ENCODE measurements at places on chromosomes 7 and 10.

DNA sequence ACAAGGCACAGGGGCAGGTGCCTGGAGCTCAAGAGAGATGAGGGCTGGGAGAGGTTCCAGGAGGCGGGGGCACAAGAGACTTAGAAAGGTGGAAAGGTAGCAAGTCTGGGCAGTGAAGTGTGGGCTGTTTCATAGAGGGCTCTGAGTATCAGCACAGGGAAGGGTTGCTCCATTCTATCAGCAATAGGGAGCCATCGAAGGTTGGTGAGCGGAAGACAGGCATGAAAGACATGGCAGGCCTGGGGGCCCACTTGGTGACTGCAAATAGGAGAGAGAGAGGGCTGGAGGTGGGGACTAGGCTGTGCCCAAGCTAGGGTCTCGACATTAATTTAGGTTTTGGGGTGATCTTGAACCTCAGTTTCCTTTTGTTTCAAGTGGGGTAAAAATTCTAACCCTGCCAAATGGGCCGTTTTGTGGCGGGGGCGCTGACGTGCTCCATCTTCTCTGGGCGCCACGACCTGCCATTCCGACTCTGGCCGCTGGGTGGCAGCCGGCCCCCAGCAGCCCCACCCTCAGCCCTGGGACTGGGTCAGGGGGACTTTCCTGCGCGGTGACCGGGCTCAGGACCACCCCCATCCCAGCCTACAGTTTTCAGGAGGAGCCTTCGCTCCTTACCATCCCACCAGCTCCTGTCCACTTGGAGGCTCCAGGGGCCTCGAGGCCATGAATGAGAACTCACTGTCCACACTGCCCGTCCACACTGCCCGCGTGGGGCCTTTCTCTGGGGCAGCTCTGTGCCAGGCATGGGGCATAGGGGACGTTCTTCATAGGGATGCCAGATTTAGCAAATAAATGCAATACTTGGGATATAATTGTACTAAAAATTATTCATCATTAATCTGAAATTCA is 37.2 kb upstream of the PCBD1 start:
- DNase-seq = peak; percentile 19

DNA sequence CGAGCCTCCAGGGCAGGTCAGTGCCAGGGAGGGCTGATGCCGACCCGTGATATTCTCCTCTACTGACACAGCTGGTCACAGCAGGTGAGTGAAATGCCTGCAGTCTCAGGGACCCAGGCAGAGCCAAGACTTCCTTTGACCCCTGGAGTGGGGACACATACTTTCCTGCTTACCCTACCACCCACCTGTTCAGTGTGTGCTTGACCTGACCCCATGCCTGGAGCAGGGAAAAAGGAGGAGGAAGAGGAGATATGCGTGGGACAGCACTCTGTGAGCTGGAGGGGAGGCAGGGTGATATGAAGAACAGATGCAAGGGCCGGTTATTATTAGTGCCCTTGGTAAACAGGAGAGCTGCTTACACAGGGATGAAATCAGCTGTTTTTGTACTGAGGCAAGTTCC is 40.8 kb upstream of the WIPF3 start:
- DNase-seq = no peak

GRCh38 chr7:15470825-15471668 is 90.8 kb downstream of the AGMO start:
- DNase-seq = no peak

DNA sequence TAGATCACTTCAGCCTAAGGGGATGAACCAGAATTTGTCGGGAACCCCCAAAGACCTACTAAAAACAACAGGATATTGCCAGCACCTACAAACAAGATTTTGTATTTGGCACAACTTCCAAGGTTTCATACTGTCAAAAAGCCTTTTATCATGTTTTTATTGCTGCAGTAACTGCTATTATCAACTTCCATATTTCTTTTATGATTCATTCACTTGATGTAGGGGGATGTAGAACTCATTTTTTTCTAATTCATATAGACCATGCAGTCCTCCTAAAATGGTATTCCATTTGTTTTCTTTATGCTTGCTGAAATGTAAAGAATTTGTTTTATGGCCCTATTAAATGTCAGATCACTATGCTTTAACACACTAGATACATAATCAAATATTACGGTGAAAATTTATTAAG is 30.0 kb upstream of the WNT16 start:
- no peak for DNase-seq

DNA sequence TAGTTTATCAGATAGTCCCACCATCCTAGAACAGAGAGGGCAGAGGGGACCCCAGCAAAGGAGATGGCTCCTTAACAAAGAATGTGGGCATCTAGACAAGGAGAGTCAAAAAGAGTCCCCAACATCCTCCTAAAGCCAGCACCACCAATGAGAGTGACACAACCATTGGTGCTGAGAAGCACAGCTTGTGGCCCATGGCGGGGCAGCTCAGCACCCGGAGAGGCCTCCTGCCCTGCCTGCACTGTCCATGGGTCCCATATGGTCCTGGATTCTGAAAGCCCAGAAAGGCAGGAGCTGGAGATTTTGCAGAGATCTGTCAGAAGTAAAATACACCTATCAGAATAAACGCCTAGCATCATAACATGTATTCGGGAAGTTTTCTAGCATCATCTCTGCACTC is 311.8 kb upstream of the ZNF32 start:
- DNase-seq = no peak

- DNase-seq = no peak
Observed at GRCh38 chr10:110649347-110650264, 5.5 kb downstream of the RBM20 start.

GRCh38 chr10:124827474-124827873 is 25.9 kb downstream of the ABRAXAS2 start:
- no peak for DNase-seq

DNA sequence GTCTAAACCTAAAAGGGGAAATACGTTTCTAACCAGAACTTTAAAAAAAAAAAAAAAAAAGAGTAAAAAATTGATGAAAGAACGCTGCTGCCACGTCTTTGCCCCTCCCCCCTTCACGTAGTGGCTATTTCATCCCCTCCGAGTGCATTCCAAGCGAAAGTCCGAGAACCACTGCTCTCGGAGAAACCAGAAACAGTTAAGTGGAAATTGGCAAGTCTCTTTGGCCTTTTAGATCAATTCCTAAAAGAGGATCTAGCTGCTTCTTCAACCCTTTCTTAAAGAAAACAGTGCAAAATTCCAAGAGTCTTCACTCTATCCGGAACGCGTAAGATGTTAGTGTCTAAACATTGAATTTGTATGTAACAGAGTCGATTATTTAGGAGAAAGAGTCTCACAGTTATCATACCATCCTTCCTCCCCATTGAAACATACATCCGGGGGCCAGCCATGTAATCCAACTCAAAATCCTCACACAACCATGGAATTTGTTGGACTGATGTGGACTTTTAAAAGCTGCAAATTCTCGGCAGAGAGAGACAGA is 1.1 kb downstream of the P4HA1 start:
- peak; percentile 15 for DNase-seq

- no peak for DNase-seq
Observed at GRCh38 chr10:114334301-114334700, 70.0 kb downstream of the AFAP1L2 start.

DNA sequence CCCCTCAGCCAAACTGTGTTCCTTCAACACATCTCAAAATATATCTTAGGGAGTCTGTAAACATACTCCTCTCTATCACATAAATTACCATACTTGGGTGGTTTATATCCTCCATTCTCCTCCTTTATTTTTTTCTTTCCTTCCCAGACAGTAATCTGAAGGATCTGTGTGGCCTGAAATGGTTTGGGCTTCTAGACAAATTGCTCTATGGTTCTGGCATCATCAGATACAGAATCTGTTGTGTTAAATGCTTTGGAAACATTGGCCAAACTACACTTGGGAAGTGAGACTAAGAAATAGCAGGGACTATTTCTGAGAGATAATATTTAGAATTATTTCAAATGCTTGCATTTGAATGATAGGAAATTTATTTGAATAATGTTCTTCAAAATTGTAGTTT is 353.0 kb upstream of the KCND2 start:
- DNase-seq = no peak

Measured in effector CD4-positive, alpha-beta T cell (primary cell).